ENCODE measurements at places on chromosomes 11 and 22.

DNA sequence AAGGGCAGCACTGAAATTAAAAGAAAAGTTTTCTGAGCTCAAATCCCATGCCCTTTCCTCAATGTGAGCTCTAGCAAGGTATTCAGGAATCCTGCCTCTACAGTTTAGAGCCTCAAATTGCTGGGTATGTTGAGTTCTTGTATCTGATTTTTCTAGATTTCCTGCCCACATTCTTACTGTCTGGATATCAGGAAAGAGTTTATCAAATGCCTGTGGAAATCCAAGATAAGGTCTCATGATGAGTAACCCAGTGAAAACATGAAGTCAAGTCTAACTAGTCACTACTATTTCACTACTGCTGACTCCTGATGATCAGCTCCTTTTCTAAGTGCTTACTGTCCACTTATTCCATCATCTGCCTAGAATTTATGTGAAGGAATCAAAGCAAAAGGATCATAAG, 29.8 kb downstream of the LIMK2 start:
- no peak for DNase-seq

DNA sequence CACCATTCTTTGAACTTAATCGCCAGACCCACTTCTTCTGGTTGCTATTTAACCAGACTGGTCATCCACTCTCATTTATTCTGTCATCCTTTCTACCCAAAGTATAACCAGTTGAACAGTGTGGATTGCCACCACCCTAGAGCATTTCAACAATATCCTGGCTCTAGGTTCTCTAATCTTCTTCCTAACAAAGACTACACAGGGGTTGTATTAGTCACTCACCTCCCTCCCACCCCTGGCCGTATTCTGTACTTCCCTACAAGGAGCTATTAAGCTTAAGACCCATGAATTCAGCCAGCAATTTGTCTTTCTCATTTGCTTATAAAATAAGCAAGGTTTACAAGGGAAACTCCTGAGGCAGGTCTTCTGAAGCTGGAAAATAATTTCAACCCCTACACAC, 46.9 kb upstream of the CEP126 start:
- no peak for DNase-seq

DNA sequence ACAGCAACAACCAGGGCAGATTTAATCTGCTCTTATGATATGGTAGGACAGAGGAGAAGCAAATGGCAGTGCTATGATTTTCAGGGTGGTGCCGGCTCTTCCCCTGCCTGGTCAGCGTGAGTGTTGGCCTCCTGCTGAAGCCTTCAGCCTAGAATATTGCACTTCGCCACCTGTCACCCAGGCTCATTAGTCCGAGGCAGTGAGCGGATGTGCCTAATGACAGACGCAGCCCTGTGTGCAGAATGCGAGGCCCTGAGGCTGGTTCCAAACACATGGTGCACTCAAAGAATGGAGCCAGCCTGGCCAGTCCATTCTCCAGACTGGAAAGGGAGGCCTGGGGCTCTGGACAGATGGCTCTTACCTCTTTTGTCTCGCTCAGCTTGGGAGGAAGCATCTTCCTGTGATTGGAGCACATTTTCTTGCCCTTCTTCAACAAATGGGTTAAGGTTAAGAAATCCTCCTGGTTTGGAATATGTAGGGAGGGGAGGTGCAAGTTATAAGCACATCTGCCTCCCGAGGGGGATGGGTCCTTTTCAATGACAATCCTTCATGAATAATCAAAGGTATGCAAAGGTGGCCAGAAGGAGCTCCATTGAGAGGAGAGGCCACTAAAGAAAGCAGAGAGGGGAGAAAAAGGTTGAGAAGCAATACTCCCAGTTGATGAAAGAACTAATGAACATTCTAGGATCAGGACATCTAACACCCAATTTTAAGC, 39.7 kb upstream of the GALNT18 start:
- no peak for DNase-seq

DNA sequence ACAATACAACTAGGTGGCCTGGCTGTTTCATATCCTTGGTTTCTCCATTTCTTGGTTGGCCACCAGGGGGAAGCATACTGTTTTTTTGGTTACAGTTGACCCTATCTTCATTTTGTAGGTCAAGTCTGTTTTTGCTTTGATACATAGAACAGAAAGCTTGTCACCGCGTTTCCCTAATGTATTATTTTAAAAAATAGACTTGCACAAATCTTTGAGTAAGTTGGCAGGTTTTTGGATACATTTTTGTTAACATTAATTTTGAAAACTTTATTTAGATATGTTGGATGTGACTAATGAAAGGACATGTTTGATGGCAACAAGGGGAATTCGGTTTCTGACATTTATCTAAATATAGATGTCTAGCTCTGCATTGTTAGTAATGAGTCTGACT, 3.0 kb downstream of the NCR3LG1 start:
- peak; percentile 55 for DNase-seq

DNA sequence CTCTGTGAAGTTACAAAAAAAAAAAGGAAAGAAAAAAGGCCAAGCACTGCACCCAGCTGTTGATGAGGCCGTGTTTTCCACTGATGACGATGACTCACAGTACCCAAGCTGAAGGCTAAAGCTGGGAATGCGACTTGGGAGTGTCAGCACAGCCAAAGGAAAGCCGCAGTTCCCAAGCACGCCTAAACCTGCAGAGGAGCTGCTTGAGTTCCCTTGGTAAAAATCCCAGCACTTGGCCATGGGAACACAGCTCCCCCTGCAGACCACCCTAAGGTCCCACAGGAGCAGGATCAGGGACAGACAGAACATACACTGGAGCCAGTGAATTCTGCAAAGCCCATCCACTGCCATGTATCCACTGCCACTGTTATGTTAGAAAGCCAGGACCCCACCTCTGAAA, 39.9 kb downstream of the SERGEF start:
- no peak for DNase-seq

DNA sequence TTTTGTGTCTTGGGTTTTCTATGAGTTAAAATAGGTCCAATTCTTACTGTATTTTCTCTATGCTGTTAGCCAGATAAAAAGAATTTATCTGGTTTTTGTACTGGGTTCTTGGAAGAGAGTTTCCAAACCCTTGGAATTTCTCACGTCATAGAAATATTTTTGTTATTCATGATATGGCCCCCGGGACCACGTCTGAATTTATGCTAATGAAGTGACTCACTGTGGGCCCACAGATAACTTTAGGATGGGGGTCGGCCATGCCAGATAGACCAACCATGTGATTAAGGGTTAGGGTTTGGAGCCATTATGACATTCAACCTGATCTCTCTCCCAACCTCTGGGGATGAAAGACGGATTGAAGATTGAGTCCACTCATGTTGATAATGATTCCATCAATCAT, 35.6 kb upstream of the DDI1 start:
- no peak for DNase-seq

DNA sequence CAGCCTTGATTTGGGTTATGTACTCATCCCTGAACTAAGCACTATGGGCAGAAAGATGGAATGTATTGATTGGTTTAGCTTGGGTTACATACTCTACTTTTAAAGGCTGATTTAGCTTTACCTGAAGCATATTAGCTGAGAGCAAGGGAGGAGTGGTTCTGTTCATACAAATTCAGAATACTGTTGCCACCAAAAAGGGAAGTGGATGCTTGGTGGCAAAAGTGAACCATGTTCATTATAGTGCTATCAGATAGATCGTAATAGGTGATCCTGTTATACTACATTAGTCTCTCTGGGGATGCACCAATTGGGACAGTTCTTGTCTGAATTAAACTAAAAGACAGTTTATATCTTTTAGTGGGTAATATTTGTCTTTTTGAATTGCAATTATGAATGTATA, 44.5 kb upstream of the RRM1 start:
- no peak for DNase-seq

Measured in T-helper 17 cell (primary cell).